ENCODE measurements at places on chromosomes 7 and 10.

GRCh38 chr10:27720529-27720928 is 25.1 kb downstream of the MKX start:
- no peak for DNase-seq

DNA sequence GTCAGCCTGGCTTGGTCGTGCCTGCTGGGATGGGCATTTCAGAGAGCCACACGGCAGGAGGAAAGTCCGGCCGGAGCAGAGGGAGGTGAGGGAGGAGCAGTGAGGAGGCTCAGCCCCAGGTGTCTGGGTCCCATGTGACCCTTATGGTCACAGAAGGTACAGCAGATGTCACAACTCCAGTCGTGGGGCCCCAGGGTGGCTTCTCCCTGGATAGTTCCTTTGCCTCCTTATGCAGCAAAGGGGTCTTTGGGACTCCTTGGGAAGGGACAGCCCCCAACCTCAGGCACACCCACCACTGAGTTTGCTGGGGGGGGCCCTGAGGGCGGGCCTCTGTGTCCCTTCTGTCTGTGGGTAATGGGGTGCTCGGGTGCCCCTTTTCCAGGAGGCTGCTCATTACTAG is 19.6 kb upstream of the PRKAG2 start:
- no peak for DNase-seq

- DNase-seq: no peak
These were observed 17.9 kb upstream of the CYREN start for GRCh38 chr7:135188298-135188984.

- DNase-seq: no peak
These were observed 25.5 kb downstream of the FZD1 start for GRCh38 chr7:91289633-91290254.

- no peak for DNase-seq
These were observed 142.5 kb downstream of the RNF216 start for GRCh38 chr7:5638994-5639393.

Measured in activated CD4-positive, alpha-beta T cell treated with anti-CD3 and anti-CD28 coated beads for 24 hours (primary cell).